ENCODE measurements at places on chromosomes 13 and 19.

DNA sequence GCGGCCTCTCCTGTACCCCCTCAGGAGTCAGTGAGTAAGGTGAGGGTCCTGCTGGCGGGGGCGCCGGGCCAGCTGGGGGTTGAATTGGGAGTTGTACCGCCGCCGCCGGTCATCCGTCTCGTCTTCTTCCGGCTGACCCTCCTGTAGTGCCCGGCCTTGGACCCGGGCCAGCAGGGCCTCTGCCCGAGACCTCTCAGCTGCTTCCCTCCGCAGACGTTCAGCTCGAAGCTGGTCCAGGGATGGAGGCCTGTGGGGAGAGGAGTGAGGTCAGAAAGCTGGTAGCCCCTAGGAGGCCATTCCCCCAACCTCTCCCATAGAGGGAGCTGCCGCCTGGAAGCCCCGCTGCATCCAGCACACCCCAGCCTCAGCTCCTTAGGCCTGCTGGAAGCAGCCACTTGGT lies 3.8 kb downstream of the LENG1 start:
- no peak for DNase-seq

GRCh38 chr13:21048901-21049698 lies 12.3 kb downstream of the LATS2 start:
- no peak for DNase-seq

GRCh38 chr13:97352815-97353214 lies 81.2 kb upstream of the RAP2A start:
- DNase-seq: no peak

GRCh38 chr19:39795001-39795400 lies 16.3 kb downstream of the LEUTX start:
- DNase-seq: no peak

DNA sequence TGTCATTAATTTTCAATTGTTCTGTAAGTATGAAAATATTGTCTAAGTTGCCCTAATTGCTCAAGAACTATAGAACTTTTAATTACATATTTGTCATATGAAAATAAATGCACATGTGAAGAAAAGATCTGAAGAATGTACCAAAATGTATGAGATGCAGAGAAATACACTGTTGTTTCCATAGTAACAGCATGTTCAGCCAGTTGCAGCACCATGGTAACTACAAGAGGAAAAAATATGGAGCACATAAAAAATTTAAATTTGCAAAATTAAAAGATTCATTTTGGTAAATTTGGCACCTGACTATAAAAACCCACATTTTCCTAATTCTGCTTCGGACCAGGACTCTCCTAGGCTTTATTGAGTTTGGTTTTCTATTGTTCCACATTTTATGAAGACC lies 1170.0 kb upstream of the MIR17HG start:
- no peak for DNase-seq

- no peak for DNase-seq
These were observed 223.2 kb downstream of the FGF9 start for GRCh38 chr13:21894091-21894490.
